Stimulated activated CD4-positive, alpha-beta T cell treated with anti-CD3 and anti-CD28 coated beads, Interleukin-4, amount 100 ng/mL, for 4 hours (primary cell): ENCODE measurements at places on chromosomes 4 and X.
A peak's percentile ranks its signal among the peaks of the same experiment; 100 is the strongest.

DNA sequence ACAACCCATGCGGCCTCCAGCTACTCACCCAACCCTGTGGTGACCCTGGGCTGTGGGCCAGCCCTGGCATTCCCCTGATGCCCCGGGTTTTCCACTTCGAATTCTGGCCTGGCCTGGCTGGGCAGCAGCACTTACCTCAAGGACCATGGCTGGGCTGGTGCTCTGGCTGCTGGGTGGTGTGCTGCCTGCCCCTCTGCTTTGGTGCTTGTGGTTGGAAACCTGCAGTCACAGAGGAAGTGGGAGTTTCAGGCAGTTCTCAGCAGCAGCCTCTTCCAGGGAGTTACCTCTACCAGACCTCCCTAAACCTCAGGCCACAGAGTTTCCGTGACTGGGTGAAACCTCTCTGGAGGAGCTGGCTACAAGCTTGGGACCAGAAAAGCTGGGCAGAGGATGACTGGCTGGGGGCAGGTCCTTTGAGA, at the start of gene CXCR3:
Gene CXCR3, minus strand, starts transcription at position 209 of the 419 bp plus-strand sequence. Its CDS starts 62 bp downstream, at position 147.
- peak; percentile 40 for DNase-seq

DNA sequence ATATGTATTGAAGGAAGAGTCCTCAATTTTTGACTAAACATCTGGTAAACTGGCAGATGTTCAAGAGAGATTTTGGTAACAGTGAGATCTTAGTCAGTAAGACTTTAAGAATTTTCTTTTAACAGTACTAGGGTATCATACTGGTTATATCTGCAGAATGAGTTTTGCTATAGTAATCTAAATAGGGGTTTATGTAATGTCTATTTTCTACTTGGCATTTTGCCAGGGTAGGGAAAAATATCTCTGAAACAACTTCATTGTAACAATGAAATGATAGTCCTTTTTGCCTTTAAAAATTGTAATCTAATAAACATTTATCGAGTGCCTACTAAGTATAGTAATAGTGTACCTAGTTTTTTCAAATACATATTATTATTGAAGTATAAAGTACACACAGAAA, 32.1 kb downstream of the XK start:
- DNase-seq: no peak

DNA sequence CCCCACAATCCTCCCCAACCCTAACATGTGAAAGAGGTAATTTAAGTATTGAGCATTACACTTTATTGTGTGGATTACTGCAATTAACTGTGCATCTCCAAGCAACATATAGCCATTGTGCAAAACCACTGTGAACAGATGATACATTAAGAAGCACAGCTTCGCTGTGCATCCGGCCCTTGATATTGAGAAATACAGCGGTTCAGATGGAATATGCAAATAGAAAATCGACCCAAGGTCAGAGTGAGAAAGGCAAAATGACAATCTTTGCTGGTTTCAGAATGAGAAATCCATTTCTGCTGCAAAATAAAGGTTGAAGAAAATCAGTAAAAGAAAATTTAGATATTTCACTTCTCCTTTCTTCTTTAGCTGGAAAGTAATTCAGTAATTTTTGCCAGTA, 805.9 kb upstream of the GRID2 start:
- no peak for DNase-seq

GRCh38 chr4:75633846-75634245, 3.5 kb upstream of the CDKL2 start:
- DNase-seq: no peak

DNA sequence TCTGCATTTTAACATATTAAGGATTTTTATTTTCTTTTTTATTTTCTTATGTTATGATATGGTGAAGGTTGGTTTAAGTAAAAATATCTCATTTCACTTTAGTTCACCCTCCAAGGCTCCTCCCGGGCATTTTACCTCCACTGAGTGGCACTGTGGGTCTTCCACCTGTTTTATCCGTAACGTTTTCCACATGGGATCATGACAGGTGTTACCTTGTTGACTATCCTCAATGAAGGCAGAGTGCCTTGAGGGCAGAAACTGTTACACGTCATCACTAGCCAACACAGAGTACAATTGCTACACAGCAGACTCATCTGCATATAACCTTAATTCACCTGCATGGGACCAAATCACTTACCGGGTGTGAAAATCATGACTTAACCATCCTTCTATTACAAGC, 105.8 kb downstream of the GEMIN8 start:
- no peak for DNase-seq

DNA sequence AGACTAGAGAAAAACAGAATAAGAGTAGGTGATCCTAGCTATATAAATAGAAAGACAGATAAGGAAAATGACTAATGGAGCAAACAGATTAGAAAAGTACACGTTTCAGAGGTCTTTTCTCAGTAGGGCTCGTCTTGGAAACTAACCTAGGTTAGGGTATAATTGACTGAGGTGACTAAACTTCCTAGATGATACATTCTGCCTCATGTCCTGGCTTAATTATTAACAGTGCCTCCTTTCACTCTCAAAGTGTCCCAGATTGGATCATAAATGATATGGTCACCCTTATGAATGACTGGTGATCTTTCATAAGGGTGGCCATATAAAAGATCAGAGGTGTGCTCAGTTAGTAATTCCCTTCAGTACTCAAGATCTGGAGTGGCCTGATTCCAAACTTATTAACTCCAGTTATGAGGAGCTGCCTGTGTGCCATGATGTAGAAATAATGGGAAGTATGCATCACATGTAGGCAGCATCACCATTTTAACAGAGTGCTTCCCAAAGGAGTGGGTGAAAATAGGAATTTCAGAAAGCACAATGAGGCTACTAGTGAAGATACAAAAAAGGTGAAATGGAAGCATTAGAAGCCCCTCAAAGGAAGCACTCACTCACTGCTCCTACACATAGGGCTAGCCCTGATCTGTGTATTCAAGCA, 14.7 kb upstream of the GRIA3 start:
- DNase-seq: no peak

DNA sequence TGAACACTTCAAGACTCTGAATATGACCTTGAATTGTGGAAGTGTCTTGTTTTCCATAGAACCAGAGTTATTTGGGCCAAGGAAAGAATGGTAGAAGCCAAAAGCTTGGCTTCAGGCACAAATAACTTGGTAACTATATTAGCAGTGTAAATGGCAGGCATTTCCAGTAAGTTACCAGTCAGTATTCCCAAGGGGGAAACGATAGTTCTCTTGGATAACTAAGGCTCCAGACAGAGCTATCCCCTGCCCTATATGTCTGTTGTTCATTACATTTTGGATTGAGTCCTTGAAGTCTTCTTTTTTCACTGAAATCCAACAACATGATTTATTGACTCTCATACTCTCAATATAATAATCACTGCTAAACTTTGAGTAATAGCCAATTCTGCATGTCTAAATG, 364.1 kb downstream of the MAGEB5 start:
- DNase-seq: no peak

- DNase-seq: no peak
Measured at GRCh38 chr4:154822775-154823174, 41.7 kb downstream of the RBM46 start.

GRCh38 chrX:147646949-147647723, 264.6 kb upstream of the FMR1 start:
- no peak for DNase-seq

- no peak for DNase-seq
Measured at GRCh38 chr4:72761368-72762038, 192.5 kb upstream of the ADAMTS3 start.

GRCh38 chrX:15564981-15565579, 35.7 kb downstream of the ACE2 start:
- no peak for DNase-seq

GRCh38 chr4:122614621-122615020, 6.2 kb downstream of the IL21 start:
- no peak for DNase-seq

DNA sequence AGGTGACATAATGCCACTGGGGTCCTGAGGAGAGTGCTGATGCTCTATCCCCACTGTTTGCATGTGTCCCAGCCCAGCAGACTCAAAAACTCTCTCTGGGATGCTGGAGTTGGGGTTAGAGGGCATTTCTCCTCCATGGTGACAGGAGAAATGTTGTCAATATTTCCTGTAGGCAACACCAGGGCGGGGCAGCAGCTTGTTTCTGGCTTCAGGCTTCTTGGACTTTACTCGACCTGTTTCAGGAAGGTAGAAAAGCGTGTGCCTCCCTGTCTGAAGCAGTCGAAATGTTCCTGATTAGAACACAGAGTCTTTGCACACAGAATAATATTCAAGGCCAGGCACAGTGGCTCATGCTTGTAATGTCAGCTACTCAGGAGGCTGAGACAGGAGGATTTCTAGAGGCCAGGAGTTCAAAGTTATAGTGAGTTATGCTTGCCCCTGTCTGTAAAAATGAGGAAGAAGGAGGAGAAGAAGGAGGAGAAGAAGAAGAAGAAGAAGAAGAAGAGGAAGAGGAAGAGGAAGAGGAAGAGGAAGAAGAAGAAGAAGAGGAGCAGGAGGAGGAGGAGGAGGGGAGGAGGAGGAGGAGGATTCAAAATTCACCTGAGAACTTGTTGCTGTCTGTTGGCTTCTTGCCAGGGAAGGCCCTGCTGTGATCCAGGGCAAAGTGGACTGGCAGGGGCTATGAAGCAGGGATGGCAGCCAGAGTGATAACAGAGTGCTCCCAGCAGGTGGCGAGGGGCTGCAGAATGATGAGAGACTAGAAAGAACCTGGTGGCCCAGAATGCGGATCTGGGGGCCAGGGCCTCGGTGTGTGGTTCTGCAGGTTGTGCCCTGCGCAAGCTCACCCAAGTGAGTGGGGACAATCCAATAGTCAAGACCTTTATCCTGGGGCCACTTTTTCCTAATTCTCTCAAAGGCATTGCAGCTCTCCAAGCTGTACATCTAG, 82.9 kb downstream of the RTL5 start:
- no peak for DNase-seq

- peak; percentile 45 for DNase-seq
Measured at GRCh38 chrX:46574774-46575381, 1.3 kb downstream of the CHST7 start.

DNA sequence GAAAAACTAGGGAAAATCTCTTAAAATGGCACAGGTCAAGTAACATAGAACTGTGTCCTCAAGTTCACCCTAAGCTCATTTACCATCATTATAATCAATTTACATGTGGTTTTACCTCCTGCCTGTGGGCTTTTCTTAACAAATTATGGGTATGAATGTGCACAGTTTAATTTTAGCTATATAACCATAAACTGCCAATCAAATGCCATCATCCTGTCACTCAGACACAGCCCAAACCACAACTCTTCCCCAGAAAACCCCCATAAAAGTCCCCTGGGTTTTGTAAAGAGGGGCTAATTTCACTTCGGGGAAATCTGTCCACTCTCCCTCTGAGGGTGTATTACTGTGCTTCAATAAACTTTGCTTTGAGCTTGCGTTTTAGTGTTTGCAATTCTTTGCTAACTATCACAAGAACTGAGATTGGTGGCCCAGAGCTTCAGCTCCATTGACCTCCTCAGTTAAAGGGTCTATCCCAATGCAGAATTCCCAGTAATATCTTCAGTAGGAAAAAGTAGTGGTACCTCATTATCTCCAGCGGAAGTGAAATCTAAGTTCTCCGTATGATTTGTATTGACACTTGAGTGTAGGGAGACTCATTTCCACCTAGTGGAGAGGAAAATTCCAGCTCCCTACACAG, 394.6 kb downstream of the SPOCK3 start:
- DNase-seq: no peak

DNA sequence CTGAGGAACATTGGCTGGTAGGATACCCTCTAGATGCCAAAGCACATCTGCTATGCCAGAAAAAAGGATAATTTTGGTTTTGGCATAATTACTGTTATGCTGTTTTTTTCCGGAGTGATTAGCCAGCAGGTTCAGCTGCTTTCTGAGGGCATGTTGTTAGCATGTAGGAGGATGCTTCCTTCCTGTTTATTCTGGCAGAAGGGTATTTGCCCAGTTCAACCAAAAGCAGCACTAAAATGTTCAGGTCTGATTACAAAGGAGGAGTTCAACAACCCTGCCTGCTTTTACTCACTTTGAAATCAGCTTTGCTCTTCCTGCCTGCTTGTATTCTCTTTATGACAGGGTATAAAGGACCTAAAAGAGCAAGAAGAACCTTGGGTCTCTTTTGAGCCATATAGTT, 21.9 kb downstream of the ERCC6L start:
- DNase-seq: no peak

DNA sequence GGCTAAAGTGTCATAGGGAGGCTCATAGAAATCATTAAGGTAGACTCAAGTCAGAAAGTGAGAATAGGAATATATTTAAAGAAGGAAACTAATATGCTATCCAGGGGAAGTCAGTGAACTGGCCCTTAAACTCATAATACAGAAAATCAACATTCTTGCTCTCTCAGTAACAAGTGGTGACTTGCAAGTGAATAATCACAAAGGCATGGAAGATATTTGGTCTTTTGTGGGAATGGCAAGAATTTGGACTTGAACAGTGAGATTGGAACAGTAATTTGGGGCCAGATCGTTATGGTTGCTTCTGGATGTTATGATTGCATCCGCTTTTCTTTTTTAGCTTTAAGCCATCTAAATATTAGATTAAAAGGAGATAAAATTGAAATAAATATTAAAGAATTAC, 103.8 kb downstream of the TBC1D19 start:
- no peak for DNase-seq

DNA sequence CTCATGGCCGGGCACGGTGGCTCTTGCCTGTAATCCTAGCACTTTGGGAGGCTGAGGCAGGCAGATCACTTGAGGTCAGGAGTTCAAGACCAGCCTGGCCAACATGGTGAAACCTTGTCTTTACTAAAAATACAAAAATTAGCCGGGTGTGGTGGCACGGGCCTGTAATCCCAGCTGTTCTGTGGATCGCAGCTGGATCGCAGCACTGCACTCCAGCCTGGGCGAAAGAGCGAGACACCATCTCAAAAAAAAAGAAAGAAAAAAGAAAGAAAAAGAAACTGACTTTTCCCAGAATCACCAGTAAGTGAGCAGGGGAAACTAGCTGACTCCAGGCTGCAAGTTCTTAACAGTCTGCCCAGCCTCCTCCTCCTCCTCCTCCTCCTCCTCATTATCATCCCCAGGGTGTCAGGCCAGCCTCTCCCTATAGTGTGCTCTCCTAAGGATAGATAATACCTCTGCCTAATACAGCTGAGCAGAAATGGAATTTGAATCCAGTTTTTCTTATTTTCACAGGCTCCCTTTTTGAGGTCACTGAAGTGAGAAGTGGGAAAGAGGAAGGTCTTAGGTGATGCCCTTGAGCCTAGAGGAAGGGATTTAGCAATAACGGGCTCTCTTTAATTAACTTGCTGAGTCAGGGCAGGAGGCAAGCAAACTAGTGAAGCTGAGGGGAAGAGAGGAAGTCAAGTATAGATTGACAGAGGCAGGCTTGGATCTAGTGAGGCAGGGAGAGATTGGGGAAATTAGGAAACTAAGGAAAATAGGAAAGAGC, 11.8 kb upstream of the ELF2 start:
- no peak for DNase-seq

DNA sequence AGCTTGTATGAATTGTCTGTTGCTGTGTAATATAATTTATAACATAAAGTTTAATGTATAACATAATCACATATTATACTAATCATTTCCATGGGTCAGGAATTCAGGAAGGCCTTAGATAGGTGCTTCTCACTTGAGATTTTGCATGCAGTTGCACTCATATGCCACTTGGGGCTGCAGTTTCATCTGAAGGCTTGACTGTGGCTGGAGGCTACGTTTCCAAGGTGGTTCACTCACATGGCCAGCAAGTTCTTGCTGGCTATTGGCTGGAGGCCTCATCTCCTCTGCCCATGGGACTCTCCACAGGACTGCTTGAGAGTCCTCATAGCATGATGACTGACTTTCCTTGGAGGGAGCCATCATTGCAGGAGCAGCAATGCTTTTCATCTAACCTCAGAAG, 53.4 kb upstream of the STX18 start:
- no peak for DNase-seq

GRCh38 chr4:26788341-26788733, 72.3 kb upstream of the STIM2 start:
- no peak for DNase-seq

GRCh38 chrX:13688384-13688957, 457 bp upstream of the RAB9A start:
- no peak for DNase-seq
